Activated CD4-positive, alpha-beta memory T cell treated with anti-CD3 and anti-CD28 coated beads, Interleukin-2, amount 10 ng/mL, durations not matched to agents 7 days and 5 days (primary cell): ENCODE measurements at places on chromosomes 5 and 9. TPM values are rescaled to one million over a fixed set of nuclear protein-coding genes. Genes with fewer than 3 reads are reported as not detected.

PCDHA7 gene
- total RNA-seq, result not detected

NUTM2F gene
- total RNA-seq, result not detected

GTF2H2C gene
- 32.4 TPM for total RNA-seq

ZNG1F gene
- total RNA-seq, result 8.6 TPM

CD14 gene
- 0.38 TPM for total RNA-seq

PCDHA11 gene
- not detected for total RNA-seq

EMB gene
- 181 TPM for total RNA-seq

IL3 gene
- 1.4 TPM for total RNA-seq

EFCAB9 gene
- not detected for total RNA-seq

MZB1 gene
- total RNA-seq, result 48.1 TPM

GRCh38 chr5:122933956-122934355, 88.5 kb downstream of the SNX24 start:
- H3K4me3 ChIP-seq, result no peak overlapping the region
- H3K27me3 ChIP-seq, result no peaks in the 10 kb centered on the region

DNA sequence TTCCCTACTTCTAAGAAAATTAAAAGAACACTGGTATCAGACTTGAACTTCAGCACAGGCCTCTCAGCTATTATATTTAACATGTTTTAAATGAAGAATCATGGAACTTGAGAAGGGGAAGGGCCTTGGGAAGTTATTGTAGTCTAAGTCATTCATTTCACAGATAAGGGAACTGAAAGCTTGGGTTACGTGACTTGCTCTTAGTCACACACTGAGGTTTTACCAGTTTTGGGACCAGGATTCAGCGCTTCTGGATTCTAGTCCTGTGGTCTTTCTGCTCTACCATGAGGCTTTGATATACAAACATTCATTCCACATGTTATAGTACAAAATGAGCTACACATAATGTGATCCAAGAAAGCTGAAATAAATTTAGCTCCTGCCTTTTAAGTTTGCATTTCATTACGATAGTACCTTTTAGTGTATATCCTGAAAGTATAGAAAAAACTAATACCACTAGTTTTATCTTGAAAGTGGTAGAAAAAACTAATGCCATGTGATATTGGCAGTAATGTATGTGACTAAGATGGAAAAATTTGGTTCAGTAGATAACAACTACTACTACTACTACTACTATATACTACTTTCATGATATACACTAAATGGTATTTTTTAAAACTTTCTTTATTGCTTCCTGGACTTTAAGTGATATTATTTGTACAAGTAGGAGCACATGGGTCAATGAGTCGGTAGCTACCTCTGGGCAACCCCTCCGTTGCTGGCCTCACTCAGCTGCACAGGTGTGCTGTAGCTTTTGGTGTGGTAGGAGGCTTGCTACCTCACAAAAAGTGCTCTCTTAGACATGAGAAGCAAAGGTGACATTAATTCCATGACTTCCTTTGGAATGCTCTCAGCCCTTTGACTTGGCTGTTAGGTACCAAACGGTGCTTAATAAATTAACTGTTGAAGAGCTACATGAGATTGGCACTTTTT, 40.7 kb downstream of the F2RL2 start:
- DNase-seq, result no peak
- H3K27ac ChIP-seq, result peak overlapping the region; percentile 26
- H3K36me3 ChIP-seq, result peaks cover 15% of the 10 kb centered on the region
- H3K27me3 ChIP-seq, result no peaks in the 10 kb centered on the region

- no peak for DNase-seq
- no peak overlapping the region for H3K27ac ChIP-seq
- H3K4me3 ChIP-seq, result no peak overlapping the region
- no peaks in the 10 kb centered on the region for H3K27me3 ChIP-seq
Observed at GRCh38 chr9:12461763-12462460, 231.3 kb upstream of the TYRP1 start.

DNA sequence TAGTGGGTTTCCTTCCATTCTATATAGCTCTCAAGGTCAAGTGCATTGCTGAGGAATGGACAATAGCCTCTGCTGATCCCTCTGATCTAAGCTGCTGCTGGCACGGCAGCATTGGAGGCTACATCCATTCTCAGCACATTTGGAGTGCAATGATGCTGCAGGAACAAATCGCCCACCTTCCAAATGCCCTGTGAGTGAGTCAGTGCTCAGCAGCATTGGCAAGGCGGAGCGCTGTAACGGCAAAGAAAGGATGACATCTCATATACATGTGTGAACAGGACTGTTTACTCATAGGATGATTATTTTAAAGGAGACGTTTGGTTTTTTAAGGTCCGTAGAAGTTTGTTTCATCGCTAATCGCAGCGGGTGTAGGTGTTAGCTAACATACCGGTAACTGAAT, 408.7 kb downstream of the ARHGEF28 start:
- H3K4me1 ChIP-seq, result peaks cover 2% of the 10 kb centered on the region
- no peak for DNase-seq

GRCh38 chr9:131739959-131740648, at the start of gene RAPGEF1:
Gene RAPGEF1, minus strand, starts transcription at chr9:131740076. Its CDS starts 246 bp downstream, at chr9:131739830.
- H3K4me1 ChIP-seq, result peaks cover 59% of the 10 kb centered on the region
- DNase-seq, result peak; percentile 85
- peaks cover 32% of the 10 kb centered on the region for H3K36me3 ChIP-seq
- peak within 1 kb of the TSS; percentile 92 for H3K27ac ChIP-seq

- H3K4me1 ChIP-seq, result peaks cover 32% of the 10 kb centered on the region
- H3K36me3 ChIP-seq, result peaks cover 28% of the 10 kb centered on the region
- peak overlapping the region; percentile 67 for H3K27ac ChIP-seq
- no peaks in the 10 kb centered on the region for H3K27me3 ChIP-seq
- no peak for DNase-seq
- H3K4me3 ChIP-seq, result peak overlapping the region; percentile 31
Observed at GRCh38 chr5:59042201-59043055, 459.6 kb downstream of the RAB3C start.

DNA sequence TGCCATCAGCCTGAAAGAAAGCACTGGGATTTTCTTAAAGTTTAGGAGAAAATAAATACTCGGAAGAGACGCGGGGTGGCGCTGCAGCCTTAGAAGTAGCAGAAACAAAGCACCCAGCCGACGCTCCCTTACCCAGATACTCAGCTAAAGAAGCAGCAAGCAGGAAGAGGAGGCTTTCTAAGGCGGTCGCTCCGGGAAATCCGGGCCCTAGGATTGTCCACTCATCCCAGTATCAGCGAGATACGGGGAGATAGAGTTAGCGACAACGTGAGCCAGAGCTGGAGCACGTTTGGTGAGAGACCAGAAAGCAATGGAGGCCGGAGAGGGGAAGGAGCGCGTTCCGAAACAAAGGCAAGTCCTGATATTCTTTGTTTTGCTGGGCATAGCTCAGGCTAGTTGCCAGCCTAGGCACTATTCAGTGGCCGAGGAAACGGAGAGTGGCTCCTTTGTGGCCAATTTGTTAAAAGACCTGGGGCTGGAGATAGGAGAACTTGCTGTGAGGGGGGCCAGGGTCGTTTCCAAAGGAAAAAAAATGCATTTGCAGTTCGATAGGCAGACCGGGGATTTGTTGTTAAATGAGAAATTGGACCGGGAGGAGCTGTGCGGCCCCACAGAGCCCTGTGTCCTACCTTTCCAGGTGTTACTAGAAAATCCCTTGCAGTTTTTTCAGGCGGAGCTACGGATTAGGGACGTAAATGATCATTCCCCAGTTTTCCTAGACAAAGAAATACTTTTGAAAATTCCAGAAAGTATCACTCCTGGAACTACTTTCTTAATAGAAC, at the start of gene PCDHB2:
TSS of gene PCDHB2 (plus strand) at position 135 of the 782 bp plus-strand sequence. CDS start at position 311, 176 bp downstream.
- H3K27ac ChIP-seq, result no peak within 1 kb of the TSS
- H3K27me3 ChIP-seq, result peaks cover 10% of the 10 kb centered on the region
- H3K4me1 ChIP-seq, result no peaks in the 10 kb centered on the region
- no peak for DNase-seq
- H3K36me3 ChIP-seq, result no peaks in the 10 kb centered on the region

DNA sequence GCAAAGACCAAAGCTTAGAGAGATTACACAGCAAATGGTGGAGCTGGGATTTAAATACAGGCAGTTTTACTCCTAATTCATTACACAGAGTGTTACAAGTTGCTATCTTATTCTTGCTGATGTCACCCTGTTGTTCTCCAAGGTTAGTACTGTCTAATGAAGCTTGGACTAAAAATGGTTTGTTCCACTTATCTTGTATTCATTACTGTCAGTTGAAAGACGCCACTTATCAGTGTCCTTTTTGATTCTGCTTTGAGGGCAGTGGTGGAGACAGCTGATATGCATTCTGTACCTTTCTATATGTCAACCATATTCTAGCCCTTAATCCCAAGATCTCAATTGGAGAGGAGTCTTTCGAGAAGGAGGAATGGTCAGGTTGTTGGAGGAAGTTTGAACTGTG, 14.0 kb upstream of the DENND4C start:
- no peaks in the 10 kb centered on the region for H3K4me1 ChIP-seq
- no peak for DNase-seq
- H3K27me3 ChIP-seq, result peaks cover 2% of the 10 kb centered on the region
- H3K4me3 ChIP-seq, result no peak overlapping the region
- no peaks in the 10 kb centered on the region for H3K36me3 ChIP-seq
- H3K27ac ChIP-seq, result no peak overlapping the region

- H3K27ac ChIP-seq, result no peak overlapping the region
- H3K36me3 ChIP-seq, result no peaks in the 10 kb centered on the region
- no peak overlapping the region for H3K4me3 ChIP-seq
- peaks cover 4% of the 10 kb centered on the region for H3K4me1 ChIP-seq
- DNase-seq, result no peak
- no peaks in the 10 kb centered on the region for H3K27me3 ChIP-seq
Observed at GRCh38 chr5:107282061-107282460, 388.7 kb downstream of the EFNA5 start.

DNA sequence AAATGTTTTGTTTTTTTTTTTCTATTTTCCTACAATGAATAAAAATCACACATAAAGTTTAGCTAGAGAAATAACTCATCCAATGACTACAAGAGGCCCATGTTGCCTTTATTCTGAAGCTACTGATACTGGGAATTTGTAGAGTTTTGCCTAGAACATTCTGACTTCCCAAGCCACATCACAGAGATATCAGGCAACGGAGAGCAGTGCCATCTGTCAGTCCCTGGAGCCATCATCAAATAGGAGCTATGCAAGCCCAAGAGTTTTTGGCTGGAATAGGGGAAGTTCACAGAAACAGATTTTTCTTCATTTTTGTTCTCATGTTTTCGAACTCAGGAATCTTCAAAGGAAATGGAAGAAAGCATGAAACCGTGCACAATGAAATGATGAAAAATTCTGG, 896.6 kb downstream of the TLE1 start:
- no peak overlapping the region for H3K27ac ChIP-seq
- no peaks in the 10 kb centered on the region for H3K27me3 ChIP-seq
- DNase-seq, result no peak
- no peak overlapping the region for H3K4me3 ChIP-seq

- peaks cover 13% of the 10 kb centered on the region for H3K4me1 ChIP-seq
- peaks cover 55% of the 10 kb centered on the region for H3K27me3 ChIP-seq
- peaks cover 3% of the 10 kb centered on the region for H3K36me3 ChIP-seq
- H3K4me3 ChIP-seq, result no peak overlapping the region
Observed at GRCh38 chr5:132782101-132782500, 5.1 kb upstream of the SEPTIN8 start.

DNA sequence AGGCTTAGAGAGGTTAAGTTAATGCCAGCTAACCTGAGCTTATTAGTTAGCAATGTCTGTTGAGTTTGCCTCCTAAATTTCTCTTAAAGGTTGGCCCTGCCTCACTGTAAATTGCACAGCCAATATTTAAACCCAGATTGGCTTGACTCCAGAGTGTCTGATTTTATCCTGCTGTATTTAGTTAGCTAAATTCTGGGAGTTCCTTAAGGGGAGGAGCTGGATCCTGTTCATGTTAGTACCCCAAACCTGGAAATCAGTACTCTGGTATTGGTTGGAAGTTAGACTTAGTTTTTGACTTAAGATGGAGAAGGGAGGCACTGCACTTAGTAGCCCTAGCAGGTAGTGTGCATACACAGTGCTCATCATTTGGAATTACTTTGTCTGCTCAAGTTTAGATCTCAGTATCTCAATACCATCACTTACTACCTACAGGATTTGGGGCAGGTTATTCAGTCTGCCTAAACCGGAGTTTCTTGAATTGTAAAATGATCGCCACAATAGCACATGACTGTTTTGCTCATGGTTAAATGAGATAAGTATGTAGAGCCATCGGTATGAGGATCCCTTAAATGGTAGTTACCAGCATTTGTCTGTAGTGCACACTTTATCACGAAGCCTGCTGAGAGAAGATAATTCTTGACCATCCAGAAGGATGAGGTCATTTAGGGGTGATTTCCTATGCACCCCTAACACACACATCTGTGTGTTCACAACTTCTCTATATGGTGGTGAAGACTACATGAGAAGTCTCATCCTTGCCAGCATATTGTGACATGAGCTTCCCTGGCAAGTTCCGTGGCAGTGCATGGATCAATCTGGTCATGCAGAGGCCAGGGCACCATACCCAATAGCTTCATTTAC, 264.8 kb upstream of the TRIM32 start:
- no peak overlapping the region for H3K27ac ChIP-seq
- H3K36me3 ChIP-seq, result no peaks in the 10 kb centered on the region
- H3K4me1 ChIP-seq, result no peaks in the 10 kb centered on the region
- no peak overlapping the region for H3K4me3 ChIP-seq
- DNase-seq, result no peak
- no peaks in the 10 kb centered on the region for H3K27me3 ChIP-seq

DNA sequence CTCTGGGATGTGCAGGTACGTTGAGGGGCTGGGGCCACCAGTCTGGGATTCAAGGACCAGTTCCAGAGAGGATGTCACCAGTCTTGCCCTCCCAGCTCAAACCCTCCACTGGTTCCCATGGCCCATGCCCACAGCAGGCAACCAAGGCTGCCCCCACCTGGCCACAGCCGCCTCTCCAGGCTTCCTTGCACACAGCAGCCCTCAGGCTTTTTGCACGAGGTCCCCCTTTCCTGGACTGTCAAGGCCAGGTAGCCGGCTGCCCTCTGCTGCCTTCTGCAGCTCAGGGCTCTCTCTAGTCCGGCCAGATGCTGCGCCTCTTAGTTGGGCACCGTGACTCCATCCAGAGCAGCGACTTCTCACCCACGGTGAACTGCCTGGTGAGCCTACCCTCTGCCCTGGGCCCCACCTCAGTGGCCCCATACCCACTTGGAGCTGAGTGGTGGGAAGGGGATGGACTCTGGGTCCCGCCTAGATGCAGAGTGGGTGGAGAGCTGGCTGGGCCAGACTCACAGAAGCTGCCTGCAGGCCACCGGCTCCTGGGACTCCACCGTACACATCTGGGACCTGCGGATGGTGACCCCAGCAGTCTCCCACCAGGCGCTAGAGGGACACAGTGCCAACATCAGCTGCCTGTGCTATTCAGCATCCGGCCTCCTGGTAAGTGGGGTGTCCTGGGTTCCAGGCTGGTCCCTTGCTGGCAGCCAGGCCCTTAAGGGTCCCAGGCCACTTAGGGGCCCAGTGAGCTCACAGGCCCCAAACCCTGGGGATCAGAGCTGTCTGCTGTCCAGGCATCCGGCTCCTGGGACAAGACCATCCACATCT, 2.9 kb downstream of the WDR38 start:
- peaks cover 6% of the 10 kb centered on the region for H3K27me3 ChIP-seq
- DNase-seq, result no peak

DNA sequence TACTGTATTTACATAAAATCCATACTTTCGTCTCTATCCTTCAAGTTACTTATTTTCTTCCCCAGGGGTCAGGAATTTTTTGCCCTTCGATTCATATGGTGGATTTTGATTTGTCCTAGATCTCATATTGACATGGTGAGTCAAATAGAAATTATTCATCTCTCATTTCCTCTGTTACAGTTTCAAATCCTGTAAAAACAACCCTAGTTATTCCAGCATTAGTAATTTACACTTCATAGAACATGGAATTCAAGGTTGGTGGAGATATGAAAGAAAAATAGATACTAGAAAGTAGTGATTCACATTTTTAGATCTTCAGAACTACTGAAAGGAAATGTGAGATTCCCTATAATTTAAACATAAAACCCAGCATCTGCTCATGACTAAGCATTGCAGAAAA, 1331.0 kb upstream of the CDH9 start:
- H3K36me3 ChIP-seq, result no peaks in the 10 kb centered on the region
- no peaks in the 10 kb centered on the region for H3K27me3 ChIP-seq
- no peak overlapping the region for H3K27ac ChIP-seq
- H3K4me1 ChIP-seq, result no peaks in the 10 kb centered on the region
- DNase-seq, result no peak
- H3K4me3 ChIP-seq, result no peak overlapping the region
